RCC 7860 (cell line): ENCODE measurements at places on chromosomes 13 and 19.

DNA sequence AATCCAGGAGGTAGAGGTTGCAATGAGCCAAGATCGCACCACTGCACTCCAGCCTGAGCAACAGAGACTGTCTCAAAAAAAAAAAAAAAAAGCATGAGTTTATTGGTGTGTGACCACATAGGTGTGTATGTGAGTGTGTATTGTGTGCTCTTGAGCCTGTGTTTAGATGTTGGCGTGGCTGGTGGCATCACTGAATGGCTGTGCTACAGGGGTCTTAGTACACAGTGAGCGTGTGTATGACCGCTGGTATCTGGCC, 2.5 kb downstream of the SLC1A5 start:
- no peak for DNase-seq

DNA sequence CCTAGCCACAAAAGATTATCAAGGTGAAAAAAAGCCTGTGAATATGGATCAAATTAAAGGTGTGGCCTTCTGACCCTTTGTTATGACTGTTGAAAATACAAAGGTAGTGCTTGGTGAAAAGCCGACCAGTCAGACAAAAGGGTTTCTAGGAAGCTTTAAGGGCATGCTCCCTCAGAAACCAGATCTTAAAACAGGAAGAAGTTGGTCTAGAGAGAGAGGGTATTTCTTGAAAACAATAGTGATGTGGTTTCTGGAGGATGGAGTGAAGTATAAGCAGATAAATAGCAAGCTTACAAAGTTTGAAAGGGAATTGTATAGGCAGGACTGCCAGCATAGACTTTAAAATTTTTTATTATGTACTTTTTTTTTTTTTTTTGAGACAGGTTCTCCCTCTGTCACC, 5.0 kb upstream of the EID2 start:
- DNase-seq = no peak

GRCh38 chr13:31053091-31053490, 108.6 kb downstream of the HSPH1 start:
- peak; percentile 59 for DNase-seq

GRCh38 chr13:104327211-104327610, 1261.0 kb upstream of the SLC10A2 start:
- no peak for DNase-seq

DNA sequence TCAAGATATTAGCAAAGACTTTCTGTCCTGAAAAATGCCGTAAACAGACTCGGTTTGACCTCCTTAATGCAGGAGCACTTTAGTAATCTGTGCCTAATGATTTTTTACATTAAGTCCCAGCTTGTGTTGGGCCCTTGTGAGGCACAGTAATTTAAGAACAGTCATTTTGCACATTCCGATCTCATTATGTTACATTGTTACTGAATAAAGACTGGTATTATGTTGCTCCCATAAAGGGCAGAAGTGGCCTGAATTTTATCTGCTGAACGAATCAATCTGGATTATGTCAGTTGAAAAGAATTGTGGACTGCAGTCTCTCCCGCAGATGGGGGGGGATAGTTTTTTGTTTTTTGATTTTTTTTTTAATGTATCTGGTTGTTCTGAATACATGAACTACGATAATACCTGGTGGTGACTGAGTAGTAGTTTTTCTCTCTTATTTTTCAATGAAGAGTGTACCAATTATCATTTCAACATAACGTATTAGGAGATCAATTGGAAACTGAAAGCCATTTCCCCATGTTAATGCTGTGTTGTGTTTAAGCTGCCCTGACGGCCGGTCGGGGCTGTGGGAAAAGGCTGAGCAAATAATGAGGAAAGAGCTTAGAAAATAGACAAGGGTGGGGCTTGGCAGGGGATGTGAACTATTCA, 290.2 kb downstream of the ZNF536 start:
- DNase-seq = no peak

DNA sequence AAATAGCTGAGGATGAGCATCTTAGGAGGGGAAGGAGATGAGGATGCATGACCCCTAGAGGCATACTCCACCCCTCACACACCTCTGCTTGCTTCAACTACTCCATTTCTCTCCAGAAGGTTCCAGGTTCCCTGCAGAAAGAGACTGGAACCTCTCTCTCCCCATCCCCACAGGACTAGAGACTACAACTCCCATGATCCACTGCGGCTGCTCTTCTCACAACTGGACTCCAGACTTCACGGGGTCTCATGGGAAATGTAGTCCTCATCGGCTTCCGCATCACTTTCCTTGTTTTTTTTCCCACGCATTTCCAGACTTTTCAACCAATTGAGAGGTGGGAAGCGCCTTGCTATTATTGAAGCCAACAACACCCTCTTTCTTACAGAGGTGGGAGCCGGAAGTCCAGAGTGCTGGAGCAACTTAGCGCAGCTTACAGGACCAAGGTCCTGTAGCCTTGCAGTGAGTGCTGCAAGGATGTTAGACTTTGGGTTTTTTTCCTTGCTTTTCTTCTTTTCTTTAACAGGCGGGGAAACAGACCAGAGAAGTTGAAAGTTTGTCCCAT, 13.9 kb upstream of the CACNG6 start:
- peak; percentile 40 for DNase-seq

DNA sequence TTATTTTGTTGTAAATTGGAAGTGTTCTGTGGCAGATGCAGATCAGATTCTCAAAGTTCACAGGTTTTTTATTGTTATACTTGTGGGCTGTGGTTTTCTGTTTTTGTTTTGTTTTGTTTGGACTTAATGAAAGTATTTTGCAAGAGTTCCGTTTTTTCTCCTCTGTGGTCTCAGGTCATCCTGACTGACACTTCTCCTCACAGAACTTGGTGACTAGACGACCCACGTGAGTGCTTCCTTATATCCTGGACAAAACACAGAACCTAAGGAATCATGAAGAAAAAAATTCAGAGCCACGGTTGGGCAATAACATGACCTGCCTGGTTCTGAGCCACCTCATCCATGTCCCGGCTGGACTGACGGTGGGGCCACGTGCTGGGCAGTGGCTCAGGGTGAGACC, 2.5 kb upstream of the RFPL4AL1 start:
- DNase-seq = no peak

DNA sequence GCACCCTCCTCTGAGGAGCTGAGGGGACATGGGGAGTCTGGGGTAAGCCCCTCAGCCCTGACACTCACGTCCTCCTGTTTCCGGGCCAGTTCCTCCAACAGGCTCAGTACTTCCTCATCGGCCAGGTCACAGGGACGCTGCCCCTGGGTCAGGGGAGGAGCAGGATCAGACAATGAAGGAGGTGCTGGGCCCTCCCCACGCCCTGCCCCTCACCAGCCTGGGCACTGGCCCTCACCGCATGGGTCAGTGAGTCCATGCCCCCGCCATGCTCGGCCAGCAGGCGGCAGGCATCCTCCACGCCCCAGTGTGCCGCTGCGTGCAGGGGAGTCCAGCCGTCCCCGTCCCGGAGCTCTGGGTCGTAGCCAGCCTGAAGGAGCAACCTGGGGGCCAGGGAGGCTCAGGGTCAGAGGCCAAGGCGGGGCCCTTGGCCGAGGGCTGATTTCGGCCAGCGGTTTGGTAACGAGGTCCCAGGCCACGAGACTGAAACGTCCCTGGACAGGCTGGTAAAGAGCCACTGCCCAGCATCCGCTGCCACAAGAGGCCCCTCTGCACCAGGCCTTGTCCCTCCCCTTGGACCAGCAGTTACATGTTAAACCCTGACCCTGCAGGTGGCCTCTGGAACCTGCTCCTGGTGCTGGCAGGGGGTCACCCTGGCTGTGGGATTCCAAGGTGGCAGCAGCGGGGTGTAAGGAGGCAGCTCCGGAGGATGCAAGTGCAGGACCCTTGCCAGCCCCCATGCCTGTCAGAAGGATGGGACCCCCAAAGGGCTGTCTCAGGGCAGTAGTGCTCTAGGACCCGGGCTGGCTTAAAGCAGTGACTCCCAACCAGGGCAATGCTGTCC, 18.5 kb downstream of the PPP1R12C start:
- DNase-seq = no peak

DNA sequence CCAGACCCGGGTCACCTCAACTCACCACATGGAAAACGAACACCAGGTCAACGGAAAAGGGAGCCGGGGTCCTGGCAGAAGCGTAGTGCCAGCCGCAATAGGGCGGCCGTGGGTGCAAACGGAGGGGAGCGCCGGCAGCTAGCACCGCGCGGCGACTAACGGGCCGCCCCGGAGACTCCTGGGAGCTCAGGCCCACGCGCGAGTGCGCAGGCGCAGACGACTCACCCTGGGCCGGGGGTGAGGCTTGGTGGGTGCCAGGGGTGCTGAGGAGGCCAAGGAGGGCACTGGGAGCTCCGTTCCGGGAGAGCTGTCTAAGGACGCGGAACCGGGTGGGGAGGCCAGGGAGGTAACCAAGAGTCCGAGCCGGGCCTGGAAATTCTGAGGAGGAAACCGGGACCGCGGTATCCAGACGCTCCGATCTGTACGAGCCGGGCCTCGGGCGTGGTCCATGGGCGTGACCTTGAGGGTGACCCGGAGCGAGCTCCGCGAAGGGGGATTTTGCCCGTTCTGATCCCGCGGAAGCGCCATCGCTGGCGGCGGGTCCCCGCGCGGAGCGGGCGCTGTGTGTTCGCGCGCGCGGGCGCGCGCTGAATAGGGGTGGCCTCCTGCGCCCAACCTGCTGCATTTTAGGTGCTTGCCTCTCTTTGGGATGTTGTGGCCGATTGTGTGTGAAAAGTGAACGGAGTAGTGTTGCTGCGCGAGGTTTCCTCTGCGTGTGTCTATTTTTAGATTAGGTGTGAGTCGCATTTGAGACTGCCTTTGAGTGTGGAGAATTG, at the start of gene ZNF382:
Gene ZNF382, plus strand, starts transcription at position 213 of the 776 bp plus-strand sequence. CDS start 4,602 bp downstream, outside the sequence.
- DNase-seq = no peak

DNA sequence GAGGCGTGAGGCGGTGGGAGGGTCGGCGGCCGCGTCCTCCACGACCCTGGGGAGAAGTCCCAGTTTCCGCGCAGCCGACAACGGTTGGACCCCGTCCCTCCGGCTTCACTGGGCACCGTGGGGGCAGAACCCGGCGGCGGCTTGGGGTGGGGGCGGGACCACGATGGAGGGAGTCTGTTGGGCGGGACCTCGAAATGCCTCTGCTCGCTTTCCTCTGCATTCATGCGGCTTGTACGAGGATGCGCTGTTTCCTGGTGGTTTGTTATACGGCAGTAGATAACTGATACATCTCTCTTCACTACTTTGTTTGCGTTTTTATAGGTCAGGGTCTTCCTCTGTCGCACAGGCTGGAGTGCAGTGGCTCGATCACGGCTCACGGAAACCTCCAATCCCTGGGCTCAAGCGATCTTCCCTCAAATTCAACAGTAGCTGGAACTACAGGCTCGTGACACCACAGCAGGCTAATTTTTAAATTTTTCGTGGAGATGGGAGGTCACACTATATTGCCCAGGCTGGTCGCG, 24.6 kb upstream of the ZNF846 start:
- DNase-seq = no peak

GRCh38 chr19:48186541-48186991, 16.1 kb downstream of the ZSWIM9 start:
- no peak for DNase-seq

- DNase-seq = no peak
These were observed 14.6 kb downstream of the PRR12 start for GRCh38 chr19:49605605-49606004.

DNA sequence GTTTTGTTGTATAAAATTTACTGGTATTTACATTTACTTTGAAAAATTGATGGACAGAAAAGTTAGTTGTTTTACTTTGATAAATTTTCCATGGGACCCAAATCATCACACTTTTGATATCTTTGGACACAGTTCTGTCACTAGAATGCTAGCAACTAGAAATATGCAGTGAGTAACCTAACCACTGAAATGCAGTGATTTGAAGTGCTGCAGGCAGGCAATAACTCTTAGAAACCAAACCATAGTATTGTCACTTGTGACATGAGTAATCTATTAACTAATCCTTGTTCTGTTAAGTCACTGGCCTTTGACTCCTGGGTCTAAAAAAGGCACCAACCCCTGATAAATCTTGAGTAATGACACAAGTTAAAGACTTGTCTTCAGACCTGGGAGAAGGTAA, 620.0 kb upstream of the ATXN8OS start:
- peak; percentile 44 for DNase-seq

DNA sequence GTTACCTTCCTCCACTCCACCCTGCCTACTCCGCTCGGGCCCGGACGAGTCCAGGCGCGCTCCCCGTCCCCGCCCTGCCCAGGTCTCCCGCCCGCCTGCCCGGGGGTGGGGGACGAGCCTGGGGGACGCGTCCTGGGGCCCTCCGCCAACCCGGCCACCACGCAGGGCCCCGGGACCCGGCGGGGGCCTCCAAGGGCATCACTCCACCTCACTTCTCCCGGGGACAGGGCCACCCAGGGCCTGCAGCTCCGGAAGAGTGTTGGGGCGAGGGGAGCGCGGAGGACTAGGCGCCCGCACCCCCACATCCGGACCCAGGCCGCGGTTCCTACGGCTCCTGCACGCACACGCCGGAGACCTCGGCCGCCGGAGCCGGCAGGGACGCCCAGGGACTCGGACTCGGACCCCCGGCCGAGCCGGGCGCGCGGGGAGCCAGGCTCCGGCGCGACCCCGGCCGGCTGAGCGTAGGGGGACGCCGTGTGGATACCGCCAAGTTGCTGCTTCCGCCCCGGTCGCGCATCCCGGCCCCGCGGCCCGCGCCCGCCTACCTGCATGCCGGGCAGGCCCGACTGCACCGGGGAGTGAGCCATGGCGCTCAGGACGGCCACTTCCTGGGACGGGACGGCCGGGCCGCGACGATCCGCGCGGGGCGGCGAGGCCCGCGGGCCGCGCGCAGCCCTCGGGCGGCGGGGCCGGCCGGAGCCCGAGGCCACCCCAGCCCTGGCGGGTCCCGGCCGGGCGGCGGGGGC, 534 bp downstream of the STK24 start:
- DNase-seq = no peak

GRCh38 chr13:79593641-79594275, 112.8 kb downstream of the NDFIP2 start:
- DNase-seq = peak; percentile 25
